ENCODE measurements at places on chromosomes 12 and 14.

DNA sequence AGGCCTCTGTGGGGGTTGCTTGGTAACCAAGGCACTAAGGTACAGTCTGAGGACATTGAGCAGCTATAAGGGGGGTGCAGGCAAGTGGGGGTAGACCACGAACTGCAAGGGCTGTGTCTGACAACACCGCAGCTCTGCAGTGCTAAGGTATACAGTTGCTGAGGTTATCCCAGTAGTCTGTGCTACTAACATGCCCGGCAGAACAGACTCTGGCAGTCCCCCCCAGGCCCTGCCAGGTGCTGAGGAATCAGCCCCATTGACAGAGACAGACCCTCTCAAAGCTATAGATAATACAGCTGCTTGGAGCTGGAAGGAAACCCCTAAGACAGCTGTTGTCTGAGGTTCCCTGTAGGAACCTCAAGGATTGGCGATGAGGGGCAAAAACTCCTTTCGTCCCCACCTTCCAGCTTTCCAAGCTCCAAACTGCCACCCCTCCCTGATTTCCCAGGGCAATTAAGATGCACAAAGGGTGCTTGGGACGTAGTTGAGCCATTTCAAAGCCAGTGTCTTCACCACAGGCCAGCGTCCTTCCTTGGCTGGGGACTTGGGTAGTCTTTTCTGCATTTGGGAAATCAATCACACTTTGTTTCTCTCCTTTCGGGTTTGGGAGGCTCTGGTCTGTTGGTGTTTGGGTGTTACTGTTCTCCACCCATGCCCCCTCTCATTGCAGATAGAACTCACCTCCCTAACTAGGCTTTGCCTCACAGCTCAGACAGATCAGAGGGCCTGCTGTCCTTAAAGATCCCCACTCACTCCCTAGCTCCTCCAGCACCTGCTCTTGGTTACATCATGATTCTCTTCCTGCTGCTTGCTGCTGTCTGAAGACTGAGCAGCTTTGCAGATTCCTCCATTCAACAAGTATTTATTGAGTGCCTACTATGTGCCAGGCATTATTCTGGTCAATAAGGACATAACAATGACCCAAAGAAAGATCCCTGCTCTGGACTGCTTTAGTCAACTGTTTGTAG, 2.0 kb upstream of the MYH7 start:
- peak; percentile 44 for DNase-seq

DNA sequence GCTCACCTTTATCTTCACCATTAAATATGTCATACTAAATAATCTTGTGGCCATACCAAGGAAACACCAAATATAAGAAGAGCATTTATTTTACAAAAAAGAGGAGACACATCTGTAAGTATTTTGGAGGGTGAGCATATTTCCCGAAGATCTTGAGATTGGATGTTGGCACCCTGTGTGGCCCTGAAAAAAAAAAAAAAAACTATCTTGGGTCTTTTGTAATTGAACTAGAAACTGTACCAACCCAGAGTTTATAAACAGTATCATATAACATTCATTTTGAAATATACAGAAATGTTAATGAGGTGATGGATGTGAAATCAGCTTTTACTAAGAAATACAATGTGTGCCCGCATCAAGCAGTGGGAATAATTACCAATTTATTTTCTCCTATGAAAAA, 104.0 kb upstream of the FRMD6 start:
- DNase-seq, result no peak

- DNase-seq, result peak; percentile 78
Measured at GRCh38 chr12:131829356-131829747, 1.2 kb downstream of the MMP17 start.

GRCh38 chr12:726281-727140, 25.9 kb upstream of the WNK1 start:
- no peak for DNase-seq

- no peak for DNase-seq
Measured at GRCh38 chr12:50923361-50924130, 28.8 kb upstream of the HIGD1C start.

GRCh38 chr12:106345746-106346145, 11.8 kb upstream of the POLR3B start:
- DNase-seq, result peak; percentile 91

GRCh38 chr14:55160989-55161388, 30.4 kb downstream of the DLGAP5 start:
- no peak for DNase-seq

- DNase-seq, result no peak
Measured at GRCh38 chr12:103780093-103780440, 61.0 kb downstream of the NT5DC3 start.

DNA sequence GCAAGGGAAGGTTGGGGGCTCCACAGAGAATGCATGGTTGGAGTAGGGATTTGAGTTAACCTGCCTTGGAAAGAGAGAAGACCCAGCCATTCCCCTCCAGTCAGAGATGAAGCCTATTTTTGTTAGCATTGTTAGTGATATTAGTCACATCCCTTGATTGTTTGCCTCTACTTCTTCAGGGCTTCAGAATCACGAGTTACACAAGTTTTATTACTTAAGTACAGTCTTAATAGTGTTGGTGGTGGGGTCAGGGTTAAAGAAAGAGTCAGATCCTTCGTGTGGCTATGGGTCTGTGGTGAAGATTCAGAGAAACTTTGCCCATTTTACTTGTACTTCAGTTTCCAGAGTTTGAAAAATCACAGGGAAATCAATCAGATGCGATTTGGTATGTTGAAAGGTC, 363.1 kb downstream of the LRIG3 start:
- DNase-seq, result no peak

DNA sequence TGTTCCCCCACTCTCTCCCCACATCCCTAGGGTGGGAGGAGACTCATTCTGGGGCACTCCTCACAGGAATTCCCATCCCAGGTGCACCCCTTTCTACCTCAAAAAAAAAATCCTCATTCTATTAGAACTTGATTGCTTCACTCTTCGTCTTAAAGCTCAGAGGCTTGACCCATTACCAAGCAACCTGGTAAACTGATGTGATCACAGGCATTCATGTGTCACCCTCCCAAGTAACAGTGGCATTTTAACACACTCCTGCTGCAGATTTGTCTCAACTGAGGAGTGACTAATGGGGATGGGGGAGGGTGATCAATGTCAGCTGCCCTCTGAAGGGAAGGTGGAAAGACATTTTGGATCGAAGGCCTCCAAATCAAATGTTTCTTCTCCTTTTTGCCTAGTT, 78.1 kb upstream of the PTHLH start:
- DNase-seq, result peak; percentile 67

GRCh38 chr14:34785223-34786006, 71.0 kb upstream of the CFL2 start:
- DNase-seq, result no peak

GRCh38 chr14:30142216-30142615, 214.6 kb upstream of the PRKD1 start:
- no peak for DNase-seq

GRCh38 chr12:100201604-100202423, 1.2 kb downstream of the ACTR6 start:
- DNase-seq, result no peak

DNA sequence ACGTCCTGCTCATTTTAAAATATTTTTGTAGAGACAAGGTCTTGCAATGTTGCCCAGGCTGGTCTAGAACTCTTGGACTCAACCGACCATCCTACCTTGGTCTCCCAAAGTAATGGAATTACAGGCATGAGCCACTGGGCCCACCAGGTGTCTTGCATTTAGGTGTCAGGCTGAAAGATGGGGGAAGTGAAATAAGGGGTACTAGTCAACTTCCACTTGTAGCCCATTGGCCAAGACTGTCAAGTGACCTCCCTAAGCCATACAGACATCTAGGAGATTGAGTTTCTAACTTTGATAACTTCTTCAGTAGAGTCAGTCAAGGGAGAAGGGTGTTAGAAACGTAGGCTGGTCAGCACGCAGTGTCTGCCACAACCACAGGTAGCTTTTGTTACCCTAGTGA, 32.0 kb downstream of the ARF6 start:
- DNase-seq, result peak; percentile 20

GRCh38 chr12:106643000-106643399, 60.2 kb downstream of the RFX4 start:
- DNase-seq, result peak; percentile 84

DNA sequence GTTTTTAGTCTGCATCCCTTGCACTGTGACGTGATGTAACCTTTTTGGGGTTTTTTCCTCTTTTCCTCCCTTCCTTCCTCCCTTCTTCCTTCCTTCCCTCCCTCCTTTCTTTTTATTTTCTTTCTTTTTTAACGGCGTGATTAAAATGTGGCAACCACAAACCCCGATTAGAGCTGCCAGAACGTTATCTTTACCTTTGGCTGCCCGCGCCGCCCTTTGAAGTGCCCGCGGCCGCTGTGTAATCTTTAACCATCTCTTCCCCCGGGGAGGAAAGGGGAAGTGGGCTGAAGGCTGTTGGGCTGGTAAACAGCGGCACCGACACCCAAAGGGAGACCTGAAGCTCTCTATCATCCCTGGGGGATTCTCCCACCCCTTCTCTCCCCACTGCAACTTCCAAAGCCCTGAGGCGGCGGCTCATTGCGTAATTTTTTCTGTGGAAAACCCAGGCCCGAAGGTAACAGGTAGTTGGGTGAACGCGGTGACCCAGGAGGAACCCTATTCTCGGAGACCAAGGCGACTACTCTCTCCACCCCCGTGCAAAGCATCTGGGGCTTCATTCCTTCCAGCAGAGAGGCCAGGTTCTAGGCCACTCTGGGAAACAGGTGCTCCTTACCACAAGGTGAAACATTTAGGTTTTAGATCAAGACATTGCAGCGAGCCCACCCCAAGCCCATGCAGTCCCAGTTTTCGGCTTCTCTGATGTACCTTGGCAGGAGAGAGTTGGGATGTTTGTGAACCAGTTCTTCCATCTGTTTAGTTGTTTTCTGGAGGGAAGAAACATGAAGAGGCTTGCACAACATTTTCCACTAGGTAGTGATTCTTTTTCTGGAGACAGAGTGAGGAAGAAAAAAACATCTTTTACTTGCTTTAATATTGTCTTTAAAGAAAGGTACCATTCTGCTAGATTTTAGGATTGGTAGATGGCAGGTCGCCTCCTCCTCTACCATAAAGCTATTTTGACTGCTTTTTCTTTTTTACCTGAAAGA, 1.5 kb downstream of the LGR5 start:
- peak; percentile 74 for DNase-seq

DNA sequence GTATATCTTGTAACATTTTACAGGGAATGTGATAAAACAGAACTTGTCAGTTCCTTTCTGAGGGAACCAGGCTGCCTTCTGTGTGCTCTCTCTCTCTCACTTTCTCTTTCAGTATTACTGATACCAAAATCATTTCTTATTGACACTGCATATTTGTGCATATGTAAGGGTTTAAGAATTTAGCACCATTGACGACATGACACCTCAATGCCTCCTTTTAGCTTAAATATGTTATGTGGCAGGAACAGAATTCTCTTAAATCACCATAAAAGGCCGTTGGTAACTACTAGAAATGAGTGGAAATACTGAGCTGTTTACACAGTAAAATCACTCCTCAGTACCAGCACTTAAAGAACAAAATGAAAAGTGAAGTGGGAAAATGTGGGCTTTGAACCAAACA, 457.7 kb upstream of the SYT1 start:
- no peak for DNase-seq

GRCh38 chr12:102950950-102951619, 6.4 kb upstream of the ASCL1 start:
- no peak for DNase-seq

Measured in islet precursor cell (in vitro differentiated cells).